Left lobe of liver (tissue), 2 donors: ENCODE measurements at places on chromosomes 7 and 10. TPM values are rescaled to one million over a fixed set of nuclear protein-coding genes. Genes with fewer than 3 reads are reported as not detected.

WNT8B gene
- not detected for total RNA-seq

ZNF518A gene
- 8.7 TPM for total RNA-seq

BEND7 gene
- 14.9 TPM for total RNA-seq

TMEM139 gene
- 22.0 TPM for total RNA-seq
